HT-29 (cell line): ENCODE measurements at places on chromosomes 16 and 17.

DNA sequence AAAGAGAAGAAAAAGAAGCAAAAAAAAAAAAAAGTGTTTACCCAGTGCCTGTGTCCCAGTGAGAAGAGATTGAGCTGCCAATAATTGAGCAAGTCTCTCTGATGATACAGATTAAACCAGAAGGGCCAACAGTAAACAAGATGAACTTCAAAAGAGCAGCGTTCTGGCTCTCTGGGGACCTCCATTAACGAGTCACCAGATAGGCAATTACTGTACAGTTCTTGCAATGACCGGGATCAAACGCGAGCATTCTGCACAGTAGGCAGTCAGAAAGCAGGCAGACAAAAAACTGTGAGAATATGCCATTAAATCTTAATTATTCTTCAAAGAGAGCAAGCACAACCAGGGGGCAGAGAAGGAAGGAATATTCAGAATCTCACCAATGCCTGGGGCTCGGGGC, 626.1 kb downstream of the TMEM114 start:
- DNase-seq, result no peak

DNA sequence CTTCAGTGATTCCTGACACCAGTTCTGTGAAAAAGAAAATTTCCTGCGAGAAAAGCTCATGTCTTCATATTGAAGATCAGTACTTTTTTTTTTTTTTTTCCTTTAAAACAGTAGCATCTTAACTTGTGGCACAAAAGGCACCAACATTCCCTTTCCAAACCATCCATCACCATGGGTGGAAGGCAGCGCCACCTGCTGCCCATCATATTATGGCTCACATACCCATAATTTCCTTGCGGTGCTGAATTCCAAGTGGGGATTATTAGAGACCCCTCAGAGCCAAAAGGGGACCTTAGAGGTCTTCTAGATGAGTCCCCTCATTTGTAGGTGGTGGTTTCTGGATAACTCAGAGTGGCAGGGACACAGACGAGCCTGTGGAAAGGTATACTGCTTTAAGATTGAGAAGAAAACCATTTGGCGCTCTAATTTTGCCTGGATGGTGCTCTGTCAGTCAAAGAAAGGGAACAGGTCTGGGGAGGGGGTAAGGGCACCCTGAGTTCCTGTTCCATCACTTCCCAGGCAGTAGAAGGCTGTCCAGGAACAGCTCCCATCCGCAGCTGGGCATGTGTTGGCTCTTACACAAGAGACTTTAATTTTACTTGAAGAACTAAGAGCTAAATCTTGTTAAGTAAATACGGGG, 7.9 kb upstream of the SOST start:
- peak; percentile 72 for DNase-seq

GRCh38 chr17:44385287-44386181, 3.9 kb downstream of the ITGA2B start:
- DNase-seq, result no peak

DNA sequence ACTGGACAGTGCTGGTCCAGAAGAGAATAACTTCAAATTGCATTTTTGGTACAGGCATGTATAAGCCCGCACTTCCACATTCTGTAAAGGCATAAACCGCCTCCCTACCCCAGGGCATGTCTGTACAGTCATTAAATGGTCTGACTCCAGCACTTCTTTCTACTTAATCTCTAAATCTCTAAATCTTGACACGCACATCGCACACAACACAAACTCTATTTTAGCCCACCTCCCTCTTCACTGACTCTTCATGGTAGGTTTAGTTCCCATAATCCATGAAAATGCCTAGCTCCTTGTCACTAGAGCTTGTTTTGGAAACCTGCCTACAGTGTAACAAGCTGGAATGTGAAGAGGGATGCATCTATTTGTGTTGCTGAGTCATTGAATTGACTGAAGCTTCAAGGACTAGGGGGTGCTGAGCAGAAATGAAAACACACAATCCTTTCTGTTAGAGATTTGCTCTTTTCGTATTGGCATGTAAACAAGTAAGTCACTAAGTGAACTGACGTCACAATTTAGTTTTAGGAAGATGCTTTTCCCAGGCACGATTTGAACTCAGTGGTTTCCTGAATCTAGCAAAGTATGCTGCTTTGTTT, 1.6 kb upstream of the DUSP14 start:
- peak; percentile 95 for DNase-seq

DNA sequence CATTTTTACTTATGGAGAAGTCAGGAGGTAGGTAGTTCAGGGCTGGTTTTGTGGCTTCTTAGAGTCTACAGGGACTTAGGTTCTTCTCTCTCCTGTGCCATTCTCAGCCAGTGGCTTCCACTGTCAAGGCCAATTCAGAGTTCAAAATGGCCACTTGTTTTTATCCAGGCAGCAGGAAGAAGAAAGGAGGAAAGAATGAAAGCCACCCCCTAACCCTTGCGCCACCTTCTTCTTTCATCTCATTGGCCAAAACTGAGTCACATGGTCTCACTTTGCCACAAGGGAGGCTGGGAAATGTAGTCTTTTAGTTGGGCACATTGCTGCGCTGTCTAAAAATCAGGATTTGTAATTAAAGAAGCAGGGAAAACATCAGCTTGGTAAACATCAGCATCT, 60.8 kb upstream of the MED9 start:
- DNase-seq, result peak; percentile 16

GRCh38 chr17:28996554-28997096, 9.2 kb downstream of the SEZ6 start:
- no peak for DNase-seq
